ENCODE measurements at places on chromosomes 5 and 9.

DNA sequence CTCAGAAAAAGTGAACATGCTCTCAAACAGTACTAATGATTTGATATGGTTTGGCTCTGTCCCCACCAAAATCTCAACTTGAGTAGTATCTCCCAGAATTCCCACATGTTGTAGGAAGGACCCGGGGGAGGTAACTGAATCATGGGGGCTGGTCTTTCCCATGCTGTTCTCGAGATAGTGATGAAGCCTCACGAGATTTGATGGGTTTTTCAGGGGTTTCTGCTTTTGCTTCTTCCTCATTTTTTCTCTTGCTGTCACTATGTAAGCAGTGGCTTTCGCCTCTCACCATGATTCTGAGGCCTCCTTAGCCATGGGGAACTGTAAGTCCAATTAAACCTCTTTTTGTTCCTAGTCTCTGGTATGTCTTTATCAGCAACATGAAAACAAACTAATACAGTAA lies 401.3 kb downstream of the BNC2 start:
- no peak for DNase-seq

DNA sequence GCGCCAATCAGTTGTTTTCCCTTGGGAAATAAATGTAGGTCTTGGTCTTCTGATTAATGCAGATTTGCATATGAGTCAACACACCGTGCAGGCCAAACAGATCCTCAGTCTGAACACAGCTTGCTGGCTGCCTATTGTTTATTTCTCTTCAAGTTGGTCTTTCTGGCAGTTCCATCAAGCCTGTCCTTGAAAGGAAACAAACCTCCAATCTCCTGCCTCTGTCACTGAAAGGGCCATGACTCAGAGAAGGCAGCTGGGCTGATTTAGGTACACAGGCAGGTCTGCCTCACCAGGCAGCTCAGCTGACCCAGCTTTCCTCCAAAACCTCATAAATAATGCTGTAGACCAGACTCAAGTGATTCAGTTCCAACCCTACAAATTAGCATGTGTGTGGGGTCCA lies 175.9 kb downstream of the MAN2A1 start:
- DNase-seq: no peak

DNA sequence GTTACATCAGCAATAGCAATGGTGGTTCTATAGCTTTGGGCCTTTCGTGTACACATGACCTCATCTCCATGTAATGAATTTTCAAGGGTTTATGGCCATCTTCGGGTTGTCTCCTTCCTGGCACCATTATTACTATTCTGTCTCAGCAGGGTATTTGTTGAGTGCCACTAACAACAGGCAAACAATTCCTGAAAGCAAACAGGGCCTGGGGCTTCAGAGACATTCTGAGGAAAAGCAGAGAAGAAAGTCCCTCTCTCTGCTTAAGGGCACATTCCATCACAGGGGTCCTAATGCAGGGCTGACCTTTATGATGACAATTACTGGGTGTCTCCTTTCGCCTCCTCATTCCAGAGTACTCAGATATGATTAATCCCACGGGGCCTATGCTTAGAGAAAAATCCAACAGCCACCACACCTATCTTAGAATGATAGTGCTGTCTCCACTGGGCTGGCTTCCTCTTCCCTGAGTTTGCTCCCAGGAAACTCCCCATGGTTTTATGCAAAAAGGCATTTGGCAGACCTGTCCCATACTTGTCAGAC lies 540.2 kb upstream of the ZNF462 start:
- no peak for DNase-seq

DNA sequence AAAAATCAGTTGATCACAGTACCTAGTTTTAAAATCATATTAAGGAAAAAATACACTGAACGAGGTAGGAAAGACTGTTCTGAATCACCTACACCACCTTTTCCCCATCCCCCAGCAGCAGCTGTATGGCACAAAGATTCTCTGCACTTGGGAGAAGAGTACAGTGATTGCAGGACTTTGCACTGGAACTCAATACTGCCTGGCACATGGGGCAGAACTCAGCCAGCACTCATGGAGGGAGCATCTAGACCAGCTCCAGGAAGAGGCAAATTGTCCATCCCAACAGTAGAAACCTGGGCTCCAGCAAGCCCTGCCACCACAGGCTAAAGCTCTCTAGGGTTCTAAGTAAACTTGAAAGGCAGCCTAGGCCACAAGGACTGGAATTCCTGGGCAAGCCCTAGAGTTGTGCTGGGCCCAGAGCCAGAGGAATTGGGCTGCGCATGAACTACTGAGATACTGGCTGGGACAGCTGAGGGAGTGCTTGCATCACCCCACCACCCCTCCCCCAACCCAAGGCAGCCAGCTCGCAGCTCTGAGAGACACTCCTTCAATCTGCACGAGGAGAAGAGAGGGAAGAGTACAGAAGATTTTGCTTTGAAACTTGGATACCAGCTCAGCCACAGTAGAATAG lies 654.4 kb upstream of the CDH6 start:
- DNase-seq: no peak

- no peak for DNase-seq
Observed at GRCh38 chr5:38551030-38552017, 5.1 kb downstream of the LIFR start.

DNA sequence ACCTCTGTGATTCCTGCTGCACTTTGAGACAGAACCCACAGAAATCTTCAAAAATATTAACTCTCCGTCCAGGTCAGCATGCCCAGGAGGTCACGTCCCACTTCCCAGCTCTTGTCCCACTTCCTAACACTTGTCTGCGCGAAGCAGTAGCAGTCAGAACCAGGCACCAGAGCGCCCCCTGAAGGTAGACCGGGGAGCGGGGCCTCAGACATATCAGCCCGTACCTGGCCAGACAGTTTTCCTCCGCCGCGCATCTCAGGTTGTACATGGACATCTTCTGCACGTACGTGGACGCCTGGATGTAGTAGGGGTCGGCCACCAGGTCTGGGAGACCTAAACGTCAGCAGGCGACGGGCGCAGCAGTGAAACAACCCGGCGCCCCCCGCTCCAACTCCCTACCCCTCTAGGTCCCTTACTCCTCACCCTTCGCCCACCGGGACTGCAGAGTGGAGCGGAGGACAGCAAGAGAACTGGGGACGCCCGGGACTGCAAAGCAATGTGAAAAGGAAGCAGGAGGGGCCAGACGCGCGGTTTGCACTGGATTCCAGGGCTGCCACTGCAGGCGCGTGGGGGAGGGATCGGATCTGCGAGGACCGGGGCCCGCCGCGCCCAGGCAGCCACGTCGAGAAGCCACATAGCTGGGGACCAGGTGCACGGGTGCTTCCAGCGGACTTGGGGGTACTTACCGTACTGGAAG lies 1.2 kb downstream of the LOX start:
- DNase-seq: no peak

- DNase-seq: no peak
Observed at GRCh38 chr9:135671591-135672041, 8.5 kb downstream of the LCN9 start.

- no peak for DNase-seq
Observed at GRCh38 chr5:59840200-59840601, 53.3 kb downstream of the PDE4D start.

DNA sequence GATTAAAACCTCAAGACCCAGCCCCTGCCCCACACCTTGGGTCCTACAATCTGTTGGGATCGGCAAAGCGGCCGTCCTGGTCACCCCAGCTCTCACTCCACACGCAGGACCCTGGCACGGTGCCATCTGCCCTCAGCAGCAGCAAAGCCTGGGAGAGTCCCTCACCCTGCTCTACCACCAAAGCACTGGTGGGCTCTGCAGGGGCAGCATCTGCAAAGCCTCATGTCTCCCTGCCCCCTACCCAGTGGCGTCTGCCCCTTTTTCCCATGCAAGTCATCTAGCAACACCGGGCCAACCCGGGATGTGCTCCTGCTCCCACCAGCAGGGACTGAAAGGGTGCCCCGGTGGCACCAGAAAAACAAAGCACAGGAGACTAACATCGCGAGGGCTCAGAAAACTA lies 19.6 kb upstream of the CNOT6 start:
- DNase-seq: no peak

- no peak for DNase-seq
Observed at GRCh38 chr9:83588256-83588655, 34.7 kb upstream of the IDNK start.

GRCh38 chr5:171493646-171494393 lies 74.4 kb downstream of the FGF18 start:
- DNase-seq: no peak

- no peak for DNase-seq
Observed at GRCh38 chr9:117122953-117123352, 291.9 kb downstream of the ASTN2 start.

DNA sequence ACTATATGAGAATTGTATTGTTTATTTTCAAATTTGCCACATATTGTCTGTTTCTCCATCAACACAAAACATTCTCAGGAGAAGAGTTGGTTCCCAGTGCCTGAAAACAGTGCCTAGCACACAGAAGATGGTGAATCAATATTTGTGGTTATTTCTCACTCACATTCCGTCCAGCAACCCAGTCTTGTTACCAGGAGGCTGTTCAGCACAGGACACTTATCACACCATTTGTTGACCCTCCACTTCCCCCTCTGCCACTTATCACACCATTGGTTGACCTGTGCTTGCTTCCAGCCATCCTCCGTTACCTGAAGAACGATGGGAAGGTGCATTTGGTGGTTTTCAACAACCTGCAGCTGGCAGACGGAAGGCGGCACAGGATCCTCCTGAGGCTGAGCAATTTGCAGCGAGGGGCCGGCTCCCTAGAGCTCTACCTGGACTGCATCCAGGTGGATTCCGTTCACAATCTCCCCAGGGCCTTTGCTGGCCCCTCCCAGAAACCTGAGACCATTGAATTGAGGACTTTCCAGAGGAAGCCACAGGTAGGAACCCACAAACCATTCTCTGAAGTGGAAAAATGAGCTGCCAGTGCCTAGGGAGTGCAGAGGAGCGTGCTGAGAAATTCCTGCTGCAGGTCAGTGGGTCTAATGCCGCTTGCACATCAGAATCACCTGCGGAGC lies 20.5 kb downstream of the THBS4 start:
- DNase-seq: no peak

DNA sequence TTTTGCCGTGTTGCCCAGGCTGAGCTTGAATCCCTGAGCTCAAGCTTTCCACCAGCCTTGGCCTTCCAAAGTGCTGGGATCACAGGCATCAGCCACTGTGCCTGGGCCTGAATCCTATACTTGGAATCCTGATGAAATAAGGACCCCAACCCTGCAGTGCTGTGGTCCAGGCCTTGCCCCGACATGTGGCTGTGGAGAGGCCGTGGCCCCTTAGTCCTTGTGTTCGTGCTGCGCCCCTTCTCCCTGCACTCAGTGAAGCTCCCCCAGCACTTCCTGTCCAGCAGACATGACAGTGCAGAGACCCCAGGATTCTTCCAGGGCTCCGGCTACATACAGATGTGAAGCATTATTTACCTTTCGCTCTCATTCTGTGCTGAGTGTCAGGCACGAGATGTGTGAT lies 52.9 kb downstream of the EHMT1 start:
- no peak for DNase-seq

DNA sequence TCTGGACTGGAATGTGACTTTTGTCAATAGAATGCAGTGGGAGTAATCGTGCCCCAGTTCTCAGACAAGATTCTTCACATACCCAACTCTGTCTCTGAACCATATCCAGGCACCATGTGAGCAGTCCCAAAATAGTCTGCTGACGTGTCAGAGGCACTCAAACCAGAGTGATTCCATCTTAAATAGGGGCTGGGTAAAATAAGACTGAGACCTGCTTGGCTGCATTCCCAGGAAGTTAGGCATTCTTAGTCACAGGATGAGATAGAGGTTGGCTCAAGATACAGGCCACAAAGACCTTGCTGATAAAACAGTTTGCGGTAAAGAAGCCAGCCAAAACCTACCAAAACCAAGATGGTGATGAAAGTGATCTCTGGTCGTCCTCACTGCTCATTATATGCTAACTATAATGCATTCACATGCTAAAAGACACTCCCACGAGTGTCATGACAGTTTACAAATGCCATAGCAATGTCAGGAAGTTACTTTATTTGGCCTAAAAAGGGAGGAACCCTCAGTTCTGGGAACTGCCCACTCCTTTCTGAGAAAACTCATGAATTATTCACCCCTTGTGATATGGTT lies 16.9 kb upstream of the PLCXD3 start:
- DNase-seq: no peak

GRCh38 chr9:1871626-1872419 lies 143.3 kb upstream of the SMARCA2 start:
- DNase-seq: no peak

- no peak for DNase-seq
Observed at GRCh38 chr9:135095470-135096407, 8.3 kb downstream of the OLFM1 start.

DNA sequence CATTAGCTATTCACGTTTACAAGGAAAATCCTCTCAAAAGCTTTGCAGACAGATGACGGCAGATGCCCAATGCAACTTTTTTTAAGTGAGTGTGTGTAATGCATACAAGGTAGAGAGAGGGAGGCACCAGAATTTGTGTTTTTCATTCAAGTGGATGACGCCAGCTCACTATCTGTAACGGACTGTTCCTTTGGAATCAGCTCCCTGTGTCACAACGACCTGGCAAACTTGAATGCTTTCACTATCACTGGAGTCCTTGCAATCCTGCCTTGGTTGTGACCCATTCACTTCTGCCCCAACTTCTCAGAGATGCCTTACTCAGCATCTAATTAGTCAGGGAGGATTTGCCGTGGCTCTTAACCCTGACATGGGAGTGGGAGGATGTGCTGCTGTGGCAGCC lies 148.5 kb downstream of the BNC2 start:
- DNase-seq: no peak

DNA sequence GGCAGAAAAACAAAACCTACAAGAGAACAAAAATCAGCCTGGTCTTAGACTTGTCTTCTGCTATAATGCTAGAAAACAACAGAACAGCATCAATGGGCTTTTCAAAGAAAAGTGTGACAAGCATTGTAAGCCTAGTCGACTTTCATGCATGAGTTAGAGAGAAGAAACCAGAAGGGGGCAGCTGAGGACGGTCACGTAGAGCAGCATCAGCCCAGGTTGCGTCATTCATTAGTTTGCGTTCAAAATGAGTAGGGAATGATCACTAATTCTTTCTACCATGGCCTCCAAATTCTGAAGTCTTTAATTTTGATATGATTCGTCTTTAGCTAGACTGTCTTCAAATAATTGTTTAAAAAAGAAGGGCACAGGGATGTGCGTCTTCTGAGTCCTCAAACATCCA lies 4.7 kb upstream of the ISCA1 start:
- DNase-seq: no peak

- no peak for DNase-seq
Observed at GRCh38 chr5:137566118-137566541, 67.0 kb upstream of the SPOCK1 start.

- no peak for DNase-seq
Observed at GRCh38 chr9:100375658-100376057, 22.9 kb upstream of the TEX10 start.

All from stimulated activated CD4-positive, alpha-beta T cell treated with anti-CD3 and anti-CD28 coated beads, Interleukin-1b, Interleukin-23, amount 100 ng/mL, for 1 hour (primary cell).